ENCODE measurements at places on chromosomes 1 and 21.

DNA sequence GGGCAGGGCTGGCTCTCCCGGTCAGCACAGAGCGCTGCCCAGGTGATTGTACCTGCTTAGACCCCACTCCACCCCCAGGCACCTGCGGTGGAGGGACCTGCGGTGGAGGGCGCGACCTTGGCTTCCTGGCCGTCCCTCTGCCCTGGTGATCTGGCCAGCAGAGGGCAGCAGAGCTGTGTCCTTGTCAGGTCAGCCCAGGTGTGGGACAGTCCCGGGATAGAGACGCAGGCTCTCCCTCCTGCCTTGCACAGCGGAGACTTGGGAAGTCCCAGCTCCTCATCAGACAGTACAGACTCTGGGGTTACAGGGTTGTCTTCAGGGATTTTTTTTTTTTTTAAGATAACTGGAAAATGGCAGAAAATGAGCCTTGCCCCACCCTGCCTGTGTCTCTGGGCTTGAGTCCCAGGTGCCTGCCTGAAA is 10.0 kb downstream of the SLX9 start:
- peak; percentile 78 for DNase-seq

- DNase-seq, result no peak
These were observed 19.9 kb downstream of the NIBAN1 start for GRCh38 chr1:184954232-184954995.

GRCh38 chr1:39969531-39970270 is 14.8 kb downstream of the MFSD2A start:
- DNase-seq, result no peak

GRCh38 chr21:44767834-44768831 is 33.5 kb downstream of the UBE2G2 start:
- DNase-seq, result no peak

DNA sequence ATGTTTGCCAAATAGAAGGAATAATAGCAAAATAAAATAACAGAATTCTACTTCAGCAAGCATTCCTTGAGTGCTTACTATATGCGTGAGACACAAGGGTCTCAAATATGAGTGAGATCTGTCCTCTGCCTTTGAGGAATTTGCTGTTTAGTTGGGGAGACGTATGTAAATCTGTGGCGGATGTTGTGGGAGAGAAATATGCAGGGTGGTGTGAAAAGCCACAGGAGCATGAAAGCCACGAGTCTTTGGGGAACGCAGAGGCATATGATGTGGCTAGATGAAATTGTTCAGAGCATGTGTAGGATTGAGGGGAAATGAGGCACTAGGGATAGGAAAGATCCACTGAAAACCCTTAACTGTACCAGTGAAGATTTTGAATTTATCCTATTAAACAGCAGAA is 244.4 kb downstream of the PBX1 start:
- DNase-seq, result no peak

GRCh38 chr1:38527373-38527966 is 332.1 kb downstream of the RRAGC start:
- peak; percentile 38 for DNase-seq

DNA sequence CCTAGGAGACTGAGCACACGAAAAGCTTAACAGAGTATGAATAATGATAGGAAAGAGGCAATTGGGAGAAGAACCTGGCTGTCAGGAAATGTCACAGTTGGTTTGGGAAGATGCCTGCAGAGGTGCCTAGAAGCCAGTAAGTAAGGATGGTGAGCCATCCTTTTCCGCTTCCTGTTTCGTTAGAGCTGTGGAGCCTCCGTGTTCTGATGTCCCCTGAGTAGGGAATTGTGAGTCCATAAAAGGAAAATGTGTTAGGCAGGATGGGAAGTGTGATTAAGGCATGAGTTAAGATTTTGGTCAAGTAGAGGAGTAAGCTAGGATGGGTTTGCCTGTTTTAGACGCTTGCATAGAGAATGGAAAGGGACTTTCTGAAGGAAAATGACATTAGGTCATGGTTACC is 9.0 kb downstream of the CLIC4 start:
- DNase-seq, result no peak

DNA sequence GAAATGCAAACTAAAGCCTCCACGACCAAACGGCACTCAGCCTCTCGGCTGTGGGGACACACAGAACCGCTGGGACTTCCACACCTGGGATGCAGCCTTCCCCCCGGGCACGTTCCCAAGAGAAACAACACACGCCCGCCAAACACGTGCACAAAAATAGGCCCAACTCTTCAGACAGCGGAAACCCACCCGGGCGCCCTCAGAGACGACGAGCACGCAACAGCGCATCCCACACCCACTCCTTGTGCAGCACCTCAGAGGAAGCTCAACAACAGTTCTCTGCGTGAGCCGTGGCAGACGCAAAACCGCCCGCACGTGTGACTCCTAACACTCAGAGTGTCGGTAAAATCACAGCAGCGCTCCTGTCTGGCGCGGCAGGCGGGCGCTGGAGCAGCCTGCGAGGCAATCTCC is 5.3 kb downstream of the C1orf159 start:
- no peak for DNase-seq

DNA sequence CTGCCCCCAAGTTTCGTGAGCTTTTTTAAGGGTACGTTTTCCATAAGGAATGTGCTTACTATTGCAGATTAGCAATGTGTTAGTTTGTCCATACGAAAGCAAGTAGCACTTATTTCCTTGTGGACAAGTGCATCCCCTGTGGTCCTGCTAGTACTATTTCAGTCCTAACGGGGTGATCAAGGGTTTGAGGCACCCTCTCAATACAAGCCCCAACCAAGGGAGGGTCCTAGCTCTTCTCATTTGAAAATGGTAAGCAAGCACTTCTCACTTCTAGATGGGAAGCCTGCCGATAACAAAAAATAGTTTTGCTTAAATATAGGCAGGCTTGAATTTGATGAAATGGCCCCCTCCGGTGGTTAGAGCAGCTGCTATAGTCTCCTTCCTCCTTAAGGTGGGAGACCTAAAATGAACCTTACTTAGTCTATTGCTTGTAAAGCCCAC is 64.0 kb upstream of the HMCN1 start:
- peak; percentile 29 for DNase-seq

DNA sequence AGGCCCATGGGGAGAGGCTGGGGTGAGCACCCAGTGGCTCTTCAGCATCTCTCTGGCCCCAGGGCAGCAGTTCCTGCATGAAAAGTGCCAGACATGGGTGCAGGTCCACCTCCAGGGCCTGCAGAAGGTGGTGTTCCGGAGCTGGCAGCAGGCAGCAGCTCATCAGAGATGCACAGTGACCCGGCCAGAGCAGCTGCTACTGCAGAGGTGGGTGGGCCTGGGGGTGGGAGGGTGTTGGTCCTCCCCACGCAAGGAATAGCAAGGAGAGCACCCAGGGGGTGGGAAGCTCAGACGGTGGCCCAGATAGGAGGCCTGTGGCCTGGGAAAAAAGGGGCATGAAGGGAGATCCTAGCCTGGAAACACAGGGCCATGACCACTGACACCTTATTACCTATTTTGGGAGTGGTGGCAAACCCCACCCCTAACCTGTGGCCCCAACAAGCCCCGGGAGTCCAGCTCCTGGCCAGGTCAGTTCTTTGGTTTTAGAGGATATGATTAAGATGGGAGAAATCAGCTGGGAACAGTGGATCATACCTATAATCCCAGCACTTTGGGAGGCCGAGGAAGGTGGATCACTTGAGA is 20.2 kb downstream of the C1orf167 start:
- no peak for DNase-seq

GRCh38 chr1:222009105-222009730 is 267.3 kb upstream of the DUSP10 start:
- peak; percentile 15 for DNase-seq

- no peak for DNase-seq
These were observed 113.5 kb downstream of the MAP3K21 start for GRCh38 chr1:233440951-233441401.

DNA sequence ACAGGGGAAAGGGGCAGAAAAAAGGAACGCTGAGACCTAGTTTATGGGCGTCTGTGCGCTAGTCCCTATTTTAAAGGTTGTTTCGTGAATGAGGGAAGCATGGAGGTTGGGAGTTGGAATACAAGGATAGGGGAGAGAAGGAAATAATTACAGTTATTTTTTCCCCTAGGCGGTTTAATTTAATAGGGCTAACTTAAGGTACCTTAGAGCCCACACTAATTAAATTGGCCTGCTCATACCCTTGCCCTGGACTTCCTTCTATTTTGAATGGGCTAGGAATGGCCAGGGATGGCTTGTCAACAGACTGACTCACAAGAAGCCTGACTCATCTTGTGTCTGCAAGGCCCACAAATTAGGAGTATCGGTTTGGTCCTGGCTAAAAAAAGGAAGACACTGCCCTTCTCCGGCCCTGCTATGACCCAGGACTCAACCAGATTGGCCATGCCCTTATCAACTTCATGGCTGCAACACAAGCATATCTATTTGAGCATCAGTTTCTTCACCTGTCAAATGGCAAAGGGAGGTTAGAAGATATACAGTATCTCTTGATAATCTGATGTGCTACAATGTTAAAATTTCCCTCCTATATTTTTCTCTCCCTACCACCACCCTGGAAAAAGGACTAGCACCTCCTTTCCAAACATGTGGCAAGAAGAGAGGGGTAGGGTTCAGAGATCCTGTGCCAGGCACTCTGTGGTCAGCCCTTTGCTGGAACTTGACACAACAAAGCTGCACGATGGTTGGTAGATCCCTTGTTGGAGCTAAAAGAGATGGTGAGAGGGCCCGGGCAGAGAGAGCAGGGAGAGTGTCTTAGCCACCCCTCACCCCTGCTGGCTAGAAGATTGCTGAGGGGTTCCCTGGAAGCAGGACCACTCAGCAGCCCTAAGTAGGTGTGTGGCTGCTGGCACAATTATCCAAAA is 2.2 kb upstream of the SSBP3 start:
- no peak for DNase-seq

DNA sequence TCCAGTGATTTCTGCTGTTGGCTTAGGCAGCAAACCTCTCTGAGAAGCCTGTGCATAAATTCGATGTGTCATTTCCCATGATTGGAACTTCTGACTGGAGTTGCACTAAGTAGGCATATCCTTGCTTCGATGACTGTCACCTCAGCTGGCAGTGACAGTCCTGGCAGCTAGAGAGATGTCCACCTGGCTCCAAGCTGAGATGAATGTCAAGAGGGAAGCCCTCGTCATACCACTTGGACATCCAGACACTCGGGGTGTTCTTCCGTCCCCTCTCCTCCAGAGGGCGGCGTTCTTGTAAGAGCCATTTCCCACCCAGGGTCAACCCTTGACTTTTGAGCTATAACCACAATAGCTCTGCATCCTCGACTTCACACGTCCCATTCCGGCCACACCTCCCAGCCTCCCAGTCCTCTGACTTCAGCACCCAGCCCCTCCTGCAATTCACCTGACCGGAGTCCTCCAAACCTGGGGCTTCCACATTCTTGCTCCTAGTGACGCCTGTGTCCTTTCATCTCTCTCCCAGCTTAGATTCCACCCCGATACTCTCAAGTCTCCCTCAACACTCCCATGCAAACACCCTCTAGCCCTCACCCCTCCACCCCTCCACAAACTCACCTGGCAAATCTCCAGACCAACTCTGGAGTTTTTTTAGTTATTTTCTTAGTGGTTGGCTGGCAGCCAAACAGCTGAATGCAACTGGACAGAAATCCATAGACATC is 17.3 kb downstream of the CA6 start:
- DNase-seq, result peak; percentile 29

DNA sequence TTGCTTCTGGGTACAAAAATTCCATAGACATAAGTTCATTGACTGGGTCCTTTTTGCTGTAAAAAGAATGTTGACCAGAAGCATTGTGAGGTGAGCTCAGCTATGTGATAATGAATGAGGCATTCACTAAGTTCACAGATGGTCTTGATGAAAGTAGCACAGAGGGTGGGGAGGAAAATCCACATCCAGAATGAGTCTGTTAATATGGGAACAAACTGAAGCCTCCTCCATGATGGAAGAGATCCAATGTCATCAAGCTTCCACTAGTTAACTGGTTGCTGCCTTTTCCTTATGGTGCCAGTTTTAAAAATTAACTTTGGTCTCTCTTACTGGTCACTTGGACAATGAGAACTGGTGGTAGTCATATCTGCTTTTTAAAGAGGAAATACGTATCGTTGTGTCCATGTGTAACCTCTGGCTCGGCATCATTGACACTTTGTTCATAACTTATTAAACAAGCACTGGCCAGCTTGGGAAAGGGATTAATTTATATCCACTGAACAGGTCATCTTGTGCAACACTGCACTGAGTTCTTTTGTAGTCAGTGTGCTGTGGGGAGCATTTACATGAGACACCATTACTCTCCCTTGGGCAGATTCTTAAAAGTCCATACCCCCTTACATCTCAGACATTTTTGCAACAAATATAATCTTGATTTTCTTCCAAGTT is 88.6 kb downstream of the ADAMTS1 start:
- DNase-seq, result no peak

DNA sequence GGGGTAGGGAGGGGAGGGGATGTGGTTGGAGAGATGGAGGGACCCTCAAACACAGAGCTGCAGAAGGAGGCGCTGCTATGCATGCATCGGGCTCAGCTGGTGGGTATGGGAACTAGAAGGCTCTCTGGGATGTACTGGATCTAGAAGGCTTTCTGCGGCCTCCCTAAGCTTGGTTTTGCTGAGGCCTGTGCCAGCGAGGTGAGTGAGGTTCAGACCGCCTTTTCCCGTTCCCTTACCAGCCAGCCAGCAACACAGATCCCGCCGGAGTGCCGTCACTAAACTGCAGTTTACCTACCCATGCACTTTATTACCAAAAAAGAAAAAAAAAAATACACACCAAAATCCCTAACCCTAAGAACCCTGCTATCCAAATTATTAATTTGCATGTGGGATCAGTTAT is 180.2 kb downstream of the PRDM16 start:
- DNase-seq, result no peak

DNA sequence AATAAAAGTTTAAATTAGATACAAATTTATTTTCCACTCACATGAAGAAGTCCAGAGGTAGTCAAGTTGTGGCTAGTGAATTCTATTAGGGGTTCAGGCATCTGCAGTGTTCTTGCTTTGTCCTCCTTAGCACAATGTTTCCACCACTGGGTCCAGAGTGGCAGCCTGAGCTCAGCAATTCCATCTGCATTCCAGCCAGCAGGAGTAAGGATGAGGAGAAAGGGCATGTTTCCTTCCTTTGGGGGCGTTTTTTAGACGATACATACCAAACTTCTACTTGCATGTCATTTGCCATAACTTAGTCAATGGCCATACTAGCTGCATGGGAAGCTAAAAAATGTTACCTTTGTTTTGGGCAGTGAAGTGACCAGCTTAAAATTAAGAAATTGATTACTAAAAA is 98.5 kb upstream of the VANGL1 start:
- no peak for DNase-seq

DNA sequence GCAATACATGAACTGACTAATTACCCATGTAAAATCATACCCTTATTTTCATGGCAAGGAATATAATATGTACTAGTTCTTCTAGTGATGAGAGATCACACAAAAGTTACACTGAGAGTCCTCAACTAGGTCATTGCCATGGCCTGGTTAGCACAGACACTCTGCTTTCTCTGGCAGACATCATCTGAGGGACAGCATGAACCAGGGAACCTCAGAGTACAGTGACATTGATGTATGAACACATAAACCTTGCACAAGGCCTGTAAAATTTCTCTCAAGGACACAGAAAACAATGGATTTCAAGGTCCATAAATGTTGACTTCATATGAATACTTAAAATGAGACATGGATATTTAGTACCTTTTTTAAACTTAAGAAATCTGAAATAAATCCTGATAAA is 108.8 kb upstream of the MAGI3 start:
- no peak for DNase-seq

GRCh38 chr1:244218220-244218619 is 167.1 kb downstream of the ZBTB18 start:
- DNase-seq, result no peak

GRCh38 chr1:147283011-147283410 is 40.5 kb downstream of the CHD1L start:
- no peak for DNase-seq

All from activated T-cell treated with anti-CD3 and anti-CD28 coated beads for 4 hours (primary cell).